ENCODE measurements at places on chromosomes 6 and 20. TPM values are rescaled to one million over a fixed set of nuclear protein-coding genes. Genes with fewer than 3 reads are reported as not detected.

The C6orf136 gene
- 3.5 TPM for total RNA-seq

The PRDM13 gene
- not detected for total RNA-seq

The CCN6 gene
- total RNA-seq, result not detected

DNA sequence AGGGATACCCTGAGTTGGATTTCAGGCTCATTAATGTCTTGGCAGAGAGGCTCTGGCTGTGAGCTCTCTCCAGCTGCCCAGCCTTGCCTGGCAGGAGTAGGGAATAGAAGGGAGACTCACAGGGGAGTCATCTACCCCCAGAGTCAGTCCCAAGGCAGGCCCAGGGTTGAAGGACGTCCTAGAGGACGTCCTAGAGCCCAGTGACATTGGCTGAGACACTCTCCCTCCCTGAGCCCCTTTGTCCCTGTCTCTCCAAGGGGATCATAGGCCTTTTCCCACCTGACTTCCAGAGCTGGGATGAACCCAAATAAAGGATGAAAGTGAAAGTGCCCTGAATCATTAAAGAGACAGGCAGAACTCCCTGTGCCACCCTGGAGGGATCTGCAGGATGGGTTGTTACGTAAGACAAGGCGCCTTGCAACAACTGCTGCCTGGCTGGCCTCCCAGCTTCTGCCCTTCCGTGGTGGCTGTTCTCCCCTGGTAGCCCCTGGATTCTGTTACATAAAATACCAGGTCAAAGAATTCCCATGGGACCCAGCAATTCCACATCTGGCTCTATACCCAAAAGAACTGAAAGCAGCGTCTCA is 53.6 kb upstream of the SIRPA start:
- no peak for DNase-seq

DNA sequence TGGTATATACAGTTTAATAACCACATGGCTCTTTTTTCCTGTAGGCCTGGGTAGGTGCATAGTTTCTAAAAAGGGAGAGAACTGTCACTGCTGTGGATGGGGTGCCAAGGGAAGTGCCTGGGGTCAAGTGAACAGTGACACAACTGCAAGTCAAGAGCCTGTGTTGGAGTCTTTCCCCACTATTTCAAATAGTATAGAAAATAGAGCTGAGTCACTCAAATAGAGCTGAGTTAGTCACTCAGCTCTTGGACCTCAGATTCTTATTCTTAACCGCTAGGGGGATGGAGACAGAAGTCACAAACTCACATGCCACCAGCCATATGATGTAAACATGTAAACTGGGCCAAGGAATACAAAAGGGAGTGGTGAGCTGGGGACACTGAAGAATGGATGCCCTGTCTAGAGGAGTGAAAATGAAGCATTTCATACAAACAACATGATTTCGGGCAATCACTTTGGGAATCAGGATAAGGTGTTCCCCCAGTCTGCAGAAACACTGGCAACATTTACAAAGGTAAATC is 2.1 kb downstream of the NQO2 start:
- peak; percentile 83 for DNase-seq

GRCh38 chr20:53100476-53100911 is 128.3 kb downstream of the TSHZ2 start:
- DNase-seq, result no peak

- no peak for DNase-seq
Observed at GRCh38 chr20:24783631-24784492, 165.2 kb upstream of the CST7 start.

DNA sequence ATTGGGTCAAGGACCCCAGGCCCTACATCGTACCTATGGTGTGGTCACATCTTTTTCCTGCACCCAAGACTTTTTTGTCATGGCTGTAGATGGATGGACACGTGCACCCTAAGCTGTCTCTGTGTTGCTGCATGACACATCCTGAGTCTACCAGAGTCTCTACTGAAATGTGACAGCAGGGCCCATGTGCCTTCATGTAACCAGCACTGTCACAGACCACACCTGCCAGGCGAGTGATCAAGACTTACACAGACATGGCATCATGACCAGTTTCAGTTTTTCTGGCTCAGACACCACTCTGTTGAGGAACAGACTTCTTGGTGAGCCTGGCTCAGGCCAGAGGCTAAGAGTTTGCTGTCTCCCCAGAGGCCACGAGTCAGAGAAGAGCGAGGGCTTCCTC is 7.6 kb downstream of the PRND start:
- DNase-seq, result no peak

GRCh38 chr6:32803416-32803815 is 13.4 kb downstream of the HLA-DOB start:
- DNase-seq, result no peak

DNA sequence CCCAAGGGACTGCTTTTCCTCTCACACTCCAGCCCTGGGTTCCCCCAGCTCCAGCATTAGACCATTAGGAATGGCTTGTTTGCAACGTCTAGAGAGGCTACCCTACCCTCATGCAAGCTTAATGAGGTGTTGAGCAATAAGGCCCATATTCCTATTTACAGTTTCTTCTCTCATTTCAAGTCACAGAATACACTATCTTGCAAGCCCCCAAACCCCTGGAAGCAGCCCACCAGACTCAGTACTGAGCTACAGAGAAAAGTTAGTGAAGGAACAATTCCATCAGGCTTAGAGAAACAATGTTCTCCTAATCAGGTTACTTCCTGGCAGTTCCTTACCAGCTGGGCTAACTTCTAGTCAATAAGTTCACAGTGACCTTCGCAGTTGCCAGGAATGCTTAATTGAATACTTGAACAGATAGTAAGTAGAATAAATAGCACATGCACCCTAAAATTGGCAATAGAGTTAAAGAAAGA is 606.5 kb upstream of the NOX3 start:
- DNase-seq, result no peak

DNA sequence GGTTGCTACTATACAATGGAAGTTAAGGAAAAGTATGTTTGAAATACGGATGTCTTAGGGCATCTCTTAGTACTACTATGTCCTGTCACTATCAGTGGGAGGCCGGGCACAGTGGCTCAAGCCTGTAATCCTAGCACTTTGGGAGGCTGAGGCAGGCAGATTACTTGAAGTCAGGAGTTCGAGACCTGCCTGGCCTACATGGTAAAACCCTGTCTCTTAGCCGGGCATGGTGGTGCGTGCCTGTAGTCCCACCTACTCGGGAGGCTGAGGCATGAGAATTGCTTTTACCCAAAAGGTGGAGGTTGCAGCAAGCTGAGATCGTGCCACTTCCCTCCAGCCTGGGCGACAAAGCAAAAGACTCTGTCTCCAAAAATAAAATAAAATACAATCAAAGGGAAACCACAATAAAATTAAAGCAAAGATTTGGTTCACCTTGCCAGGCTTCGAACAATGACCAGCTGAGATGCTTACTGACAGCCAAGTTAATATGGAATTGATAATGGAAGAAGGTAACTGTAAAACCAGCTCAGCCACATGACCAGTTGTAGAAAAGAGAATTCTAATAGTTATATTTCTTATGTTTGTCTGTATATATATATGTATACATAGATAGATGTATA is 6.5 kb downstream of the CD24 start:
- DNase-seq, result no peak

DNA sequence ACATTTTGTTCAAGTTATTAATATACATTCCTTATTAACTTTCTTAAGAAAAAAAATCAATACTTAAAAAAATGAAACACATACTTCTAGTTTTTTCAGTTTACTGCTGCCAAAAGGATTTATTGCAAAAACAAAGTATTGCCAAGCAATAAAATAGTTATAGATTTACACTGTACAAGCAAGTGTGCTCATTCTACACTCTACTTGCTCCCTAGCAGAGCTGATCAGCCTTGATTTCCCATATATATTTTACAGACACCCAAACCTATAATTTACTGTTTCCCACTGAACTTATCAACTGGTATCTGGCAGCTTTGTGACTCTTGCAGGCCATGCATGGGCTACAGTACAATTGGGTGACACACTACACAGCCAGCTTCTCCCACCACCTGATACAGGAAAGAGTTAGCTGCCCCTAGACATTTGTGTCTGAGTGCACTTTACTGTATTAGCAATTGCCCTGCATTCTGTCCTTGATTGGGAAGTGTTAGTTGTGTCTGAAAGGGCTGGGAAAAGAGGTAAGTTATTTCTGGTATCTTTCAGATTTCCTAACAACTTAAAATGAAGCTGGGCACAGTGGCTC is 156.0 kb upstream of the BEND3 start:
- DNase-seq, result no peak

The FAXC gene
- total RNA-seq, result 0.34 TPM

The CNR1 gene
- total RNA-seq, result 1.3 TPM

DNA sequence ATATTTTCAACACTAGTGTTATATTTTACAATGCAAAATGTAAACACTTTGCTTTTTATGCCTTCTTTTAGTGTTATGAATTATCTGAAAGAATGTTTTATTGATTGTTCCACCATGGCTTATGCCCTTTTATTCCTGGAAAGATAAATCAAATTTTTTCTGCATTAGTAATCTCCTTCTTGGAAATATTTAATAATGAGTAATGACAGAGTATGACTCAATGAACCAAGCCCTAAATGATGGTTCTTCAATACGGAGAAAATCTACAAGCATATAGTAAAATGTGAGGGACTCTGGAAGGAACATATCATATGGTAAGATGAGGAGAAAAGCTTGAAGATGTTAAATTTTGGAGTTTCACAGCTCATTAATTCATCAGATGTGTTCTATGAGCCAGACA is 929.6 kb downstream of the C6orf118 start:
- DNase-seq, result peak; percentile 20

DNA sequence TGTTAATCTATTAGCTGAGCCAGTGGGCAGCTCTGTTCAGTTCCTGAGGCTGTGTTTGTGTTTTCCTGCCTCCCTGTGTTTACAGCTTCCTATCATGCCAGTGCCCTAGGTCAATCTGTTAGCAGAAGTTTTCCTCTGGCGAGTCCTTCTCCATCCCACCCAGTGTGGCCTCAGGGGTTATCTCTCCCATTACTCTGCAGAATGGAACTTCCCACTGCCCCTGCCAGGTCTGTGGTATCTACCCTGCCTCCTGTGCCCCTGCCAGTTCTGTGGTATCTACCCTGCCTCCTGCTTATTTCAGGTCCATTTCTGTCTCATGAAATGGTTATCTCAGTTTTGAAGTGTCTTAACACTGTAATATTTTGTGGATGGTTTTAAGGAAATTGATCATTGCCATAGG is 63.1 kb downstream of the SLX4IP start:
- DNase-seq, result no peak

The SLC35D3 gene
- not detected for total RNA-seq

DNA sequence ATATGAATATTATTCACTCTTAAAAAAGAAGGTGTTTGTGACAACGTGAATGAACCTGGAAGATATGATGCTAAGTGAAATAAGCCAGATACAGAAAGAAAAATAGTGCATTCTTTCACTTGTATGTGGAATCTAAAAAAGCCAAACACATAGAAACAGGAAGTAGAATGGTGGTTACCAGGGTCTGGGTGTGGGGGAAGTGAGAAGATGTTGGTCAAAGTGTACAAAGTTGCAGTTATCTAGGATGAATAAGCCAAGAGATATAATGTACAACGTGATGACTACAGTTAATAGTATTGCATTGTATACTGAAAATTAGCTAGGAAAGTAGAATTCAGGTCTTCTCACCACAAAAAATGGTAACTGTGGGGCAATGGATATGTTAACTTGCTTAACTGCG is 151.1 kb upstream of the HCRTR2 start:
- DNase-seq, result no peak

The TBX18 gene
- 0.68 TPM for total RNA-seq

The KCNQ5 gene
- total RNA-seq, result not detected

DNA sequence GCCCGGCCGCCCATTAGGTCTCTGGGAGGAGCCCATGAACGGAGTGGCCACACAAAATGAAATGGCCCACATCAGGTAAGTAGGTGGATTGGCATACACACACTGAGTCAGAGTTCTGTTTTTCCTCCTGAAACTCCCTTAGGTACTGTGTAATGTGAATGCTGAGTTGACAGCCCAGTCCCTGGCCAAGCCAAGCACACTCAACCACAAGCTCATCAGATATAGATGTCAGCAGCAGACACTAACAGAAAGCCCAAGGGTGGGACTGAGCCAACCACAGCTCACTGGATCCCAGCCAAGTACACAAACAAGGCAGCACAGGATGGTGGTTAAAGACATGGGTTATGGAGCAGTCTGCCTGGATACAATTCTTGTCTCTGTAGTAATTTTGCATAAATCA is 403.4 kb downstream of the GJA1 start:
- no peak for DNase-seq

- no peak for DNase-seq
Observed at GRCh38 chr20:14729390-14729789, 392.0 kb upstream of the FLRT3 start.

DNA sequence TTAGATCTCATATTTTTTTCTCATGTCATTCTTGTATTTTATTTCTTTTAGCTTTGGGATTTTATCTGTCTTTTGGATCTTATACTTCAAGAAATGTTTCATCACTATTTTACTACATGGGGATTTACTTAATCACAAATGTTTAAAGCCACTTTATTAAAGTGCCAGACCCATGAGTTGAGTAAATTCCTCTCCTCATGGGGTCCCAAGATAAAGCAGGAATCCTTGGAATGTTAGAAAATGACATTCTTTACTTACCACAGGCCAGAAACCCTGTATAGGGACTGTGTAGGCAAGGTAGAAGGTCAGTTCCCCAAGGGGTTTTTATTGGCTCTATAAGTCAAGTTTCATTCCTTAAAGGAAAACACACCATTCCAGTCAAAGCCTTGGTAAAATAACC is 28.4 kb upstream of the OR2J2 start:
- DNase-seq, result no peak

GRCh38 chr20:48329676-48330664 is 497.8 kb downstream of the PREX1 start:
- DNase-seq, result peak; percentile 67

DNA sequence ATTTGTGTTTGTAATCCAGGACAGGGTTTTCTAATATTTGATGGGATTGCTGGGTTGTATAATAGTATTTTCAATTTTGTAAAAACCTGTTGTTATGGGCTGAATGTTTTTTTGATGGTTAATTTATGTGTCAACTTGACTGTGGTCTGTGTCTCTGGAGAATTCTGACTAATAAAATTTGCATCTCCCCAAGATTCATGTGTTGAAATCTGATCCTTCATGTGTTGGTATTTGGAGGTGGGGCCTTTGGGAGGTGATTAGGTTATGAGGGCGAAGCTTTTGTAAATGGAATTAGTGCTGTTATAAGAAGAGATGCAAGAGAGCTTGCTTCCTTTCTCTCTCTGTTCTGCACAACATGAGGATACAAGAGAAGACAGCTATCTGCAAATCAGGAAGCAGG is 48.7 kb upstream of the SAMD5 start:
- no peak for DNase-seq
